T47D (cell line): ENCODE measurements at places on chromosomes 11 and 22.

DNA sequence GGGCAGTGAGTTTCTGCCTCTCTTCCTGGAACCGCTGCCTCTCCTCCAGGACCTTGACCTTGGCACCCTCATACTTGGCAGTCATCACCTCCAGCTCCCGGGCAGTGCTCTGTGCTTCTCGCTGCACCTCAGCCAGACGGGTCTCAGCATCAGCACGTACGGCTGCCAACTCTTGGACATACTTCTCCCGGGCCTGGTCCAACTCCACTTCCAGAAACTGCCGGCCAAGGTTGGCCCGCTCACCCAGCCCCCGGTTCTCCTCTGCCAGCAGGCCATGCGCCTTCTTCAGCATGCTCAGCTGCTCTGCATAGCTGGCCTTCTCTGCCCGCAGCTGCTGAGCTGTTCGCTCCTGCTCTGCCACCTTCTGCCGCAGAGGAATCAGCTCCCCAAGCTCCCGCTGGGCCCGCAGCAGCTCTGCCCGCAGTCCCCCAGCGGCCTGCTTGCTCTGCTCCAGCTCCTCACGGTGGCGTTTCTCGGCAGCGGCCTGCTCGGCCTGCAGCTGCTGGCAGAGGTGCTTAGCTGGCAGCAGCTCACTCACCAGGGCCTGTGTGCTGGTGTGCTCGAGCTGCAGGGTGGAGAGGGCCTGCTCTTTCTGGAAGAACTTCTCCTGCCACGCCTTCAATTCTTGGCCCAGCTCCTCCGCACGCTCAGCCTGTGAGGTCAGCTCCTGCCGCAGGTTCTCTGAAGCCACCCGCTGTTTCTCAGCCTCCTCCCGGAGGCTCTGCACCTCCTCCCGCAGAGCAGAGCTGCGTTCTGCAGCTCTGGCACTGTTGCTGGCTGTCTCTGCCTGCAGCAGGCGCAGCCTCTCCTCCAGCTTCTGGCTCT lies 14.4 kb downstream of the IL18BP start:
- DNase-seq, result no peak

- DNase-seq, result no peak
These were observed 33.5 kb downstream of the ARVCF start for GRCh38 chr22:19982991-19983578.

DNA sequence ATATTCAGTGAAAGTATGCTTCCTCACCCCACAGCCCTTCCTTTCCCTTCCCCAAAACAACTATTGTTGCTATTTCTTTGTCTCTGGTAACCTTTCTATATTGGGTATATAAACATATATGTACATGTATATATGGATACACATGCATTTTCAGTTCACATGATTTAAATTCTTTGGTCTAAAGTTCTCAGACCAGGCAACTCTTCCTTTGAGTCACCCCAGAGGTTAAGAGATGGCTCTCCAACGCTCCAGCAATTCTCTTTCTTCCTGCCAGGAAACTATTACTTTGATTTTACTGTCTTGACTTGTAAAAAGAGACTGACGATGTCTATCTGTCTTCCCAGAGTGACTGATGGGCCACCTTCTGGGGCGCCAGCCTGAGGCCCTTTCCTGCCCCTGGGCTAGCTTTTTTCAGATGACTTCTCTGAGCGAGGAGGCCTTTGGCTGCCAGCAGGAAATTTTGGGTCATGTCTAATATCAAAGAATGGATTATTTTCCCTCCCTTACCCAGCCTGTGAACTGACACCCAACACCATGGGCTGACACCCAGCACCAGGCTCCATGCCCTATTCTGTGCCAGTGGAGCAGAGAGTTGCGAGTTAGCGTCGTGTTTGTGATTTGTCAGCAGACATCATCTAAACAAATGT lies 14.4 kb upstream of the ST3GAL4 start:
- DNase-seq, result no peak

DNA sequence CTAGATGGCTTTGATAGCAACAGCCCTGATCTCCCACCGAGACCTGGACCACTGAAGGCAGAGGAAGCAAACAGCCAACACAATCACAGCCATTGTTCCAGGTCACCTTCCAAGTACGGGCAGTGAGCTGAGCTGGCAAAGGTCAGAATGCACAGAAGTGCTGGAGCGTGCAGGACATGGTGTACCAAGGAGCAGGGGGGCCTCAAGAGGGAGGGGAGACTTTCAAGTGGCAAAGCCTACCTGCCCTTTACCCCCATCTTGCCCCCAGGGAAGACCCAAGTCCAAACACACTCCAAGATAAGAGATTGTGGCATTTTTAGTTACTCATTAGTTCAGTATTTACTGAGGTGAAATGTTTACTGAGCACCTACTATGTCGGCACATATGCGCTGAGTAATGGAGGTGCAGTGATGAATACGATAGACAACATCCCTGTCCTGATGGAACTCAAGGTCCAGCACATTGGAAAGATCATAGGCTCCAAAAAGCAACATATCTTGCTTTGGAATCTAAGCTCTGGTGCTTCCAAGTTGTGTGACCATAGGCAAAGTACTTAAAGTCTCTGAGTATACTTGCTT lies 26.0 kb upstream of the TTC12 start:
- DNase-seq, result no peak

- no peak for DNase-seq
These were observed 15.7 kb upstream of the PARVA start for GRCh38 chr11:12361682-12362081.

DNA sequence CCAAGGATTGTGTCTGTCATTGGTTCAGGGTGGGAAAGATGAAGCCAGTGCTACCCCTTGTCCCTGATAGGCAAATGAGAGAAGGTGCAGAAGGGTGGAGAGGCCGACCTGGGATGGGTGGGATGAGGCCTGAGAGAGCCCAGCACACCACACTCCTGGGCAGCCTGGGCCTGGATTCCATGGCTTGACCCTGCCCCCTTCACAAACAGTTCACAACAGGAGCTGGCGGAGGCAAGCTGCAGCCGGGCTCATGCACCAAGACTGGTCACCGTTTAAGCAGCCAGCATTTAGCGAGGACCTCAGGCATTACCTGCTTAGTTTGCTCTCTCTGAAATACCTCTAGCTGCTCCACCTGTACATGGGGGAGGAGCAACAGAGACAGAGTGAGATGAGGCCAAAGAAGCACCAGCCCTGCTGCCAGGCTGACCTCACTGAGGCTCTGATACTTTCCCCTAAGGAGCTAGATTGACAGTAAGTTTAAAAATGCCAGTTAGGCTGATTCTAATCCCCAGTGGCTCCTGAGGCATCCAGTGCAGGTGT lies 13.5 kb downstream of the IL18BP start:
- DNase-seq, result no peak

DNA sequence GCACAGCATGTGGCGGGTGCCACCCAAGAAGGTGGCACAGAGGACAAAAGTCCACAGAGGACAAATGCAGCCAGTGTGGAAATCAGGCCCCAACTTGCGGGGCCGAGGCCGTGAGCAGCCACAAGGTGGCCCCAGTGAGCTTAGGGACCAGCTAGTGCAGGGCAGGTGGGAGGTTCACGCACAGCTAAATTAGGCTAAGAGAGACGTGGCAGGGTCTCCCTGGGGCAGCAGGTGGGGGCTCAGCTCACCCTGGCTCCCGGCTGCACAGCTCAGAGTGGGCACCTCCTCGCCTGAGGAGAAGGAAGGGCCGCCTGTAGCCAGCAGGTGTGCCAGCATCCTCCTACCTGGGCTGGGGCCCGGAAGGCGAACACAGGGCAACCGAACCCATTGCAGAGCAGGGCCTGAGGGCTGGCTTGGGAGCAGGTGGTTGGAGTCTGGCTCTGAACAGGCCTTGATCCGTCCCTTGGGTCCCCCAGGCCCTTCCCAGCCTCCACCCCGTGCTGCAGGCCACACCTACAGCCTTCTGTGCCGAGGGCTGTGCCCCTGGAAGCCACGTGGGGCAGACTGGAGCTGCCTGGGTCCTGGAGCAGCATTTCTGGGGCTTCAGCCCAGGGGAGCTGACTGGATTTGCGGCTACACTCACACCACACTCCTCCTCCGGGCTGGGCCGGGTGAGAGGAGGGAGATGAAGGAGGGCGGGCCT lies 26.1 kb upstream of the CELSR1 start:
- peak; percentile 72 for DNase-seq

- DNase-seq, result no peak
These were observed 503.4 kb downstream of the DLG2 start for GRCh38 chr11:85123752-85124231.

DNA sequence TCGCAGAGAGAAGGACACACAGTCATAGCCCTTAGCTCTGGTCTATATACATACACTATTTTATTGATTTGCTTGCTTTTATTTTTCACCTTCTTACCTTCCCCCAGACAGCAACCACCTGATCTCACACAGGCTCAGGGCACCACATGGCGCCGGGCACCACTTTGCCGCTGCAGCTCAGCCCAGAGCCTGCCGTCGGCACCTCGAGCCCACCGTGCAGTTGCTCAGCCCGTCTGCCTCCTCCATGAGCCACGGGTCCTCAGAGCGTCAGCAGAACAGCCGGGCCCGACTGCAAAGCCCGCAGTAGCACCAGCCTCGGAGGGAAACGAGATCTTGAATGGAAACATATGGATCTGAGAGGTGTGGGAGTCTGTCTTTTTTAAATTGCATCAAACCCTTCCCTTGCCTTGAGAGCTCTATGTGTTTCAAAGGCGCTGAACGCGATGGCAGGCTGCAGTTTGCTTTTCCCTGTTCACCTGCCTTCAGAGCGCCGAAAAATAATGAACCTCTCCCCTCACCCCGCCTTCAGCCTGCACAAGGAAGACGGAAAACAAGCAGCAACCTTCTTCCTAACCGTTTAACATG lies 505.4 kb downstream of the MN1 start:
- no peak for DNase-seq

DNA sequence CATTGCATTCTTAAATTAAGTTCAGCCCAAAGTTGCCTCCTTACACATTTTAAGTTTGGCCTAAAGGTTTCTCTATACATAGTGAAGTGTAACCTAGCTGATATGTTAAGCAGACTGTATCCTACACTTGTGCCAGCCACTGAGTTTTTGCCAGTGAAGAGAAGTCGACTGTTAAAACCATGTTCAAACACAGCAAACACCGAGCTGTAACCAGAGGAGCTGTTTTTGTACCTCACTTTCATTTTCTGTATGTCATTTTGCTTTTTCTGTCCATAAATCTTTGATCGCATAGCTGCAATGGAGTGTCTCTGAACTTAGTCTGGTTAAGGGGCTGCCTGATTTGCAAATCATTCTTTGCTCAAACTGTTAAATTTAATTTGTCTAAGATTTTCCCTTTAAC lies 403.7 kb downstream of the LUZP2 start:
- DNase-seq, result peak; percentile 13

DNA sequence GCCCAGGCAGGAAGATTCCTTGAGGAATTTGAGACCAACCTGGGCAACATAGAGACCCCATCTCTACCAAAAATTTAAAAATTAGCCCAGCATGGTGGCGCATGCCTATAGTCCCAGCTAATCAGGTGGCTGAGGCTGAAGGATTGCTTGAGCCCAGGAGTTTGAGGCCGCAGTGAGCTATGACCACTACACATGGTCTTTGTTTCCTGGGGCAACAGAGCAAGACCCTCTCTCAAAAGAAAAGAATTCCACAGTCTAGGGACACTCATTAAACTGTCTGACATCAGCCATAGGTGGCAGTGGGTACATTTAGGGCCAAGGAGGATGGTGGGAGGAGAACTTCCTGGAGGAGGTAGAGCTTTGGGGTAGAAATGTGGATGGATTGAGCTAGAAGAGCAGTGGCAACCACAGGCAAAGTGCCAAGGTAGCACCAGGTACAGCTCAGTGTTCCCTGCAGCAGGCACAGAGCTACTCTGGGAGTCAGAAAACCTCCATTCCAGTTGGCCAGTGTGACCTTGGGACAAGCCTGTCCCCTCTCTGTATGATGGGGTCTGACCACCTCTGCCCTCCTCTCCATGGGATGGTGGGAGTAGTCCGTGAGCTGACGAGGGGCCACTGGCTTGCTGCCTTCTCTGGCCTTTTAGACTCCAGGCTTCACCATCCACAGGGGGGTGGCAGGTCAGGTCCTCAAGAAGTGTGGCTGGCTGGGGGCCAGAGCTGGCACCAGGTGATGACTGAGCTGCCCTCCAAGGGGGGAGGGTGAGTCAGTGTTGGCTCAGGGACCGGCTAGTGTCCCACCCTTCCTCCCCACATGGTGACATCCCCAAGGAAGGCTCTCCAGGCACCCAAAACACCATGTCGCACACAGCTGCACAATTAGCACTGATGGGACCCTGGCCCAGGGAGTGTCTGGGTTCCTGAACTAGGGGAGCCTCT lies 3.7 kb upstream of the CLCF1 start:
- no peak for DNase-seq

- no peak for DNase-seq
These were observed 9.4 kb downstream of the CABP7 start for GRCh38 chr22:29729161-29729560.

DNA sequence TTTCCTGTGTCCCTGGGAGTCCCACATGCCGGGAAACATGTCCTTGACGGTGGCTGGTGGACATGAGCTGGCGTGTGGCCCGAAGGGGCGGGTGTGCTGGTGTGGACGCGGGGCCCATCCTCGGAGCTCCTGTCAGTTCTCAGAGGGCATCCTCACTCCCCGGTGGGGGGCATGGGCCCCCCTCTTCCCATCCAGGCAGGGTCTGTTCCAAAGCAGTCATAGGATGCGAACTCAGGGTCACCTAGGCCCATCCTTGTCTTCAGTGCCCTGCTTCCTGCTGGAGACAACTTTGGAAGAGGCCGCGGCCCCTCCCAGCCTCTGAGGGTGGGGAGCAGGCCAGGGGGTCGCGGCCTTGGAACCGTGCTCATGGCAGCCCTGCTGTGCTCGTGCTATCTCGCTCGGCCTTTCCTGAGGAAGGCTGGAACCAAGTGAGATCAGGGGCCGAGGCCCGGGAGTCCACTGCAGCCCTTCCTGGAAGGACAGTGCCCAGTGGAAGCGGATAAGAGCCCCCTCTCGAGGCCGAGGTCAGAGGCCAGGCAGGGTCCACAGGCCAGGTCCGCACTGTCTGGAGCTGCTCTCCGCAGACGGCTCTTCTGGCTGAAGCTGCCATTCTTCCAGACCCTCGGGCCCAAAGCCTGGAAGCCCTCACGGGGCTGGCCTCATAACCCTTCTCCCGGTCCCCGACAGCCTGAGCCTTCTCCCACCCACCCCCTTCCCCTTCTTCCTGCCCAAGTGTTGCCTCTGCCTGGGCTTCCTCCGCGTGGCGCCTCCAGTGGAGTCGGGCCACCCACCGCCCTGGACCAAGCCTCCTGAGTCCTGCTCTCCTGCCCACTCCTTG lies 8.7 kb downstream of the GRK2 start:
- DNase-seq, result no peak

DNA sequence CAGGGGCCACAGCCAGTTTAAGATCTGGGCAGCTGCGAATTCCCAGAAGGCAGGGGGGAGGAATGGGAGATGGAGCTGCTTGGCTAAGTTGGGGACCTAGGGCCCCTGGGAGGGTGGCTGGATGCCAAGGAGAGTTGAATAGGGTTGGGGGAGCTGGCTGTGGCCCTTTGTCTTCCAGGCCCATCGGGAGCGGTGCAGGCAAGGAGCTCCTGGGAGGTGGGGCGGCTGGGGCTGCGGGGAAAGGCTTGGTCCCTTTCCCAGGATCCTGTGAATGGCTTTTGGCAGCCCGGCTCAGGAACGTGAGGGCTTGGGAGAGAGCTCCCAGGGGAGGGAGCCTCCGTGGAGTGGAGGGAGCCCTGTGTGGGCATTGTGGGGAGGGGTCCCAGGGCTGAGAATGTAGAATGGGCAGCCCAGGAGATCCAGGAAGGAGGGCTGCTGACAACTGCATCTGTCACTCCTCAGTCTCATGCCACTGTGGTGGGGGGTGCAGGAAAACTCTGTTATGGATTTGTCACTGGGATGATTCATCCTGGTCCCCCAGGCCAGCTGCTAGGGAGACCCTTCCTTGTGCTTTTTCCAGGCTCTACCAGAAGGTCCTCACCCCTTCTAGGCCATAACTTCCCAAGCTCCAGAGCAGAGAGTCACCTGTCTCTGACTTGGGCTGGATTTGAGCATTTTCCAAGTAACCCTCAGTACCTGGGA lies 6.0 kb downstream of the FREY1 start:
- no peak for DNase-seq
